ENCODE measurements at places on chromosomes 5 and 9. TPM values are rescaled to one million over a fixed set of nuclear protein-coding genes. Genes with fewer than 3 reads are reported as not detected.

Gene BNC2
- 4.5 TPM for polyA plus RNA-seq

GRCh38 chr9:121325387-121325786 is 44.7 kb downstream of the STOM start:
- DNase-seq = no peak

Gene LOX
- polyA plus RNA-seq = 72.3 TPM

Gene PDLIM4
- 43.4 TPM for polyA plus RNA-seq

Gene C1QTNF2
- not detected for polyA plus RNA-seq

GRCh38 chr5:66655395-66656324 is 59.5 kb downstream of the MAST4 start:
- no peak for DNase-seq

DNA sequence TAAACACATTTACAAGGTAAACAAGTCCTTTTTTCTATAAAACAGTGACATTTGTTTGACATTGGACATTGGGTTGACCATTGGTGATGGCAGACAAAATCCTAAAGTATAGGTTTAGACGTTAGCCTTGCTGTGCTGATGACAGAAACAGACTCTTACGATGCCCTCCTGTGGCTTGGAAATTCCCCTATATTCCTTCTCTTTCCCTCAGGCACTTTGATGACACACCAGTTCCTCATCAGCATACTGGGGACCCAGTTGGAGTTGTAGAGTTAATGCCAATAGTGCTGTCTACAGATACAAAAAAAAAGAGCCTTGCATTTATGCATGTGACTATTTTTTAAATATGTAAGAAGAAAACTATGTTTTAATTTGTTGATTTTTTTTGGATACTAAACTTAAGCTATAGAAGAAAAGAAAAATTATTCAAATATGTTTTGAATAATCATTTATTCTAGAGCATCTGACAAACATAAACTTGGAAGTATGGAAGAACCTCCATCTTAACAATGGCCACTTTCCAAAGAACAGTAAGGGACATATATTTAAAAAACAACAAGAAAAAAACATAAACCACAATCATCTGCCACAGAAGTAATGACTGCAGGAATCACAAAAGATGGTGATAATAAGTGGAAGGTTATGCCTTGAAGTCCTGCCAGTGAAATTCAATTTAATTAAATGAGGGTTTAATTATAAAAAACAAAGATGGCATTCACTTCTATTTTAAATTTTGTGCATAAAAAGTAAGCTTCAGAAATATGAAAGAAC is 75.6 kb upstream of the SNCAIP start:
- no peak for DNase-seq

GRCh38 chr9:123548741-123549545 is 192.9 kb downstream of the CRB2 start:
- DNase-seq = no peak
